Activated B cell treated with CpG ODN at 0.5 μM for 24 hours (primary cell): ENCODE measurements at places on chromosomes 3 and 15. TPM values are rescaled to one million over a fixed set of nuclear protein-coding genes. Genes with fewer than 3 reads are reported as not detected.

DNA sequence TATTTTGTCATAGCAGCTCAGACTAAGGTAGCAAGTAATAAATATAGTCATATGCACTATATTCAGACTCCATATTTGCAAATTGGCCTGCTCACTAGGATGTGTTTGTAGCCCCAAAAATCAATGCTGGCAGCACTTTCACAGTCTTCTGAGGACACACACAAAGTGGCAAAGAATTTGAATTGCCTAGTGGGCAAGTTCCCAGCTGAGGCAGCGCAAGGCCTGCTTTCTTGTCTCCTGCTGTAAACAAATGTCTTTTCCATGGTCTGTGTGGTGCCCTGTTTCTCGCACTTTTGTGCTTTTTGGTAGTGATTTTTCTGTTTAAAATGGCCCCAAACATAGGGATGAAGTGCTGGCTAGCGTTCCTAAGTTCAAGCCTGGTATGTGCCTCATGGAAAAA lies 416.0 kb downstream of the OCA2 start:
- no peak for DNase-seq

DNA sequence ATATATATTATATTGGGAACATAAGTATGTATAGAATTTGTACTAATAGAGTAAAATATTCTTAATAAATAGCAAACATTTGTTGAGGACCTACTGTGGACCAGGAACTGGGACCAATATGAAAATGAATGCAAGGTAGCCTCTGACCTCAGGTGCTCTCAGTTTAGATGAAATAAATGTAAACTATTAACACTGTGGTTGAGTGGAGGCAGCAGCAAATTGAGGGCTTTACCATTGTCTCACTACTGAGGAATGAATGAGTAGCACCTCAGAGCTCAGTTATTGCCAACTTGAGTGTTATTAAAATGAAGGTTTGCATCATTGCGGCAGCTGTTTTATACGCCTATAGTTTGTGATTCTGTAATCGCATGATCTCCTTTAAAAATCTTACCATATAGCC lies 90.9 kb upstream of the CGNL1 start:
- DNase-seq = no peak

DNA sequence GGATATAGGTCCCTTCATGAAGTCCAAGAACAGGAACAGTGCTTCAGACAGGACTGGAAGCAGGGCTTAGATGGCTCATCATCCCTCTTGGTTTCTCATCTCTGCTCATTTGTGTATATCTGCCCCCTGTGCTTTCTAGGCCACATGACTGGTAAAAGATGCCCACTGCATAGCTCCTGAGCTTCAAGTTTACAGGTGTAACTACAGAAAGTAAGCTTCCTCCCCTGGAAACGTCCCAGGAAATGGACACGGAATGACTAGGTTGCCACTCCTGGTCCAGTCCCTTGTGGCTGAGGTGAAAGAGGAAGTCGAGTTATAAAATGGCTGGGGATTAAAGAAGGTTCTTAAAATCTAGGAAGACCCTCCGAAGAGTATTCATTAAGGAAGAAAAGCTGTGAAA lies 32.5 kb downstream of the MYO5A start:
- no peak for DNase-seq

GRCh38 chr3:67048715-67049074 lies 50.6 kb downstream of the KBTBD8 start:
- DNase-seq = no peak

DNA sequence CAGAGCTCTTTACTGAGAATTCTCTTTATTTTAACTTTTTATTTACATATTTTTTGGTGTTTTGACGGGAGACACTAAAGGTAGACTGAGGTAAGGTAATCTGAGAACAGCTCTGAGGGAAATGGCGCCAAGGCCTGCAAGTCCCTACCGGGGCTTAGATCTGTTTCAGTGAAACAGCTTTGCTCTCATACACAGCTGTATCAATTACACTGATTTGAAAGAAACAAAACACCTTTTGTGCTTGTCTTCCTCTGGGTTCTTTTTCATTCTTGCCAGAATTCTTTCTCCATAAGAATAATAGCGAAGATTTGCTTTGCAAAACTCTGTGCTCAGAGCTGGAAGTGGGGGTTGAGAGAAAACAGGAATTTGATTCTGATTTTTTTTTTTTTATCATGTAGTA lies 79.5 kb upstream of the PEX5L start:
- no peak for DNase-seq

- no peak for DNase-seq
Observed at GRCh38 chr3:64460877-64461276, 226.9 kb downstream of the ADAMTS9 start.

DNA sequence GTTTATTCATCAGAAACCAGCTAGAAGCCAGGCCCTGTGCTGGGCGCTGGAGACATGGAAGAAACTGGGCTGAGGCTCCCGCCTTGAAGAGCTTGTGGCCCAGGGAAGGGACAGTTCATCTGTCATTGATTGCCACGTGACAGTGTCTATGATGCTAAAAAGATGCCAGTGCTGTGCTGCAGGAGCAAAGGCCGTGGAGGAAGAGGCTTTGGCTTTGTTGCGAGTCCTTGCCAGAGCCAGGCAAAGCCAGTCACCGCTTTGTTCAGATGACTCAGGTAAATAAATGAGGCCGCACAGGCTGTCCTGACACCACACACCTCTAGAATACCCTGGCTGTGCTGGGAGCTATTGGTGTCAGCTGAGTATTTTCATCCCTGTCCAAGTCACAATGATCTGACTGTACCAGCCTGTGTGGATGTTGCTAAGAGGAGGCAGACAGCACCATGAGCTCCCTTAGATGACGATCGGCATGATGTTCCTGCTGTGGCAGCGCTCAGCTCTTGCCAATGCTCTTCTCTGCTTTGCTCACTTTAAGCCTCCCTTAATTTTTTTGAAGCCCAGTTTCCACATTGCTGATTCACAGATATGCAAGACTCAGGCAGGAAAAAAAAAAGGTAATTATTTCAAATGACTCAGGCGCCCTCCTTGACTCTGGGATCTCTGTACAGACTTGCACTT lies 77.5 kb downstream of the CCNL1 start:
- no peak for DNase-seq

DNA sequence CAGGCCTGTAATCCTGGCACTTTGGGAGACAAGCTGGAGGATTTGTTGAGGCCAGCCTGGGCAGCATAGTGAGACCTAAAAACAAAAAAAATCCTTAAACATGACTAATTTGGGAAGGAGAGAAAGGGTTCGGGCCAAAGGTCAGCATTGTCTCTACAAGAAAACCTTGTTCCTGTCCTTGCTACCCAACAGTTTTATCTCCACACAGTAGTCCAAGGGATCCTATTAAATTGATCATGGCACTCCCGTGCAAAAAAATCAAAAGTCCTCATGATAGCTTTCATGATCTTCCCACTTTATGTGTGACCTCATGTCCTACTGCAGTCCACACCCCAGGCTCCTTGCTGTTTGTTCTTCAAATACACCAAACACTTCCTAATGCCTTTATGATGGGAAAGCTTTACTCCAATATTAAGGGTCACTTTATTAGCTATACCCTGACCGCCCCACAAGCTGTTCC lies 4.2 kb downstream of the RPL15 start:
- DNase-seq = no peak

DNA sequence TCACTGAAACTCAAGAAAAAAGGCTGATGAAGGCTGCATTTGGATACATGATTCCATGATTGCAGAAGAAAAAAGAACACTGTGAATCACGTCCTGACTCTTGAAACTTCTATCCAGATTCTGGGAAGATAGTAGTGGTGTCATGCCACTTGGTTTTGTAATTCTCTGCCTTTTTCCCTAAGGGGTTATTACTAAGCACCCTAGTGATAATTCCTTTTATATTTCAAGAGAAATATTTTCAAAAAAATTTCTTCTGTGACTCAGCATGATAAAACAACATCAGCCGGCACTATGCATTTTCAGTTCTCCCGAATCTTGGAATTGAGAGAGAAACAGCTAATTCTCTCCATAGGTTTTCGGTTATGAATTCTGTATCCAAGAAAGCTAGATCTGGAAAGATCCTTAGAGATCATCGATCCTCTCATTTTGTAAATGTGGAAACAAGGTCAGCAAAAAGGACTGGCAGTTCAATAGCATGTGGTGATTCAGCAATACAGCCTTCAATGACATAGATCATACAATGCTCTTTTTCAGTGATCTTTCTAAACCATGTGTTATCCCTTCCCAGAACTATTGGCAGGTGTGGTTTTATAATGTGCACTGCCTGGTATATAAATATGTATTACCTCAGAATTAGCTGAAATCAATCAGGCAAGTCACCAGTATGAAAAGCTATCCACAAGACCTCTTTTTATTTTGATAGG lies 42.6 kb upstream of the TP63 start:
- DNase-seq = no peak

GRCh38 chr15:75123395-75123794 lies 78.3 kb upstream of the C15orf39 start:
- no peak for DNase-seq

- DNase-seq = no peak
Observed at GRCh38 chr15:74777769-74778598, 3.9 kb upstream of the CSK start.

DNA sequence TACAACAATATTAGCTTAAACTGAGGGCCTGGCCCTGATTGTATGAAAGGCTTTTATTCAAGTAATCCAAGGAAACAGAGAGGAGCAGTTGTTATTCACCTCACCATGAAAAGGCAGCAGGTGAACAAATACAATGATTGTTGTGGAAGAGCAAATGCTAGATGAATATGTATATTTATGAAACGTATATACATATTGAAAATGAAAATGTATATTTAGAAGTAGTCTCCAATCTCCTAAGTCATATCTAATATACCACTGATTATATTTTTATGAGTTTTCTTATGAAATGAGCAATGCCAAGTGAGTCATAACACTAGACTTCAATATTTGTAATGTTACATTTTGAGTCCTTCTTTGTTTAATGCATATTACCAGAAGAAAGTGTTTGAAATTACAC lies 116.2 kb upstream of the KCNMB2 start:
- DNase-seq = no peak

GRCh38 chr3:28018925-28019718 lies 222.3 kb upstream of the CMC1 start:
- no peak for DNase-seq

DNA sequence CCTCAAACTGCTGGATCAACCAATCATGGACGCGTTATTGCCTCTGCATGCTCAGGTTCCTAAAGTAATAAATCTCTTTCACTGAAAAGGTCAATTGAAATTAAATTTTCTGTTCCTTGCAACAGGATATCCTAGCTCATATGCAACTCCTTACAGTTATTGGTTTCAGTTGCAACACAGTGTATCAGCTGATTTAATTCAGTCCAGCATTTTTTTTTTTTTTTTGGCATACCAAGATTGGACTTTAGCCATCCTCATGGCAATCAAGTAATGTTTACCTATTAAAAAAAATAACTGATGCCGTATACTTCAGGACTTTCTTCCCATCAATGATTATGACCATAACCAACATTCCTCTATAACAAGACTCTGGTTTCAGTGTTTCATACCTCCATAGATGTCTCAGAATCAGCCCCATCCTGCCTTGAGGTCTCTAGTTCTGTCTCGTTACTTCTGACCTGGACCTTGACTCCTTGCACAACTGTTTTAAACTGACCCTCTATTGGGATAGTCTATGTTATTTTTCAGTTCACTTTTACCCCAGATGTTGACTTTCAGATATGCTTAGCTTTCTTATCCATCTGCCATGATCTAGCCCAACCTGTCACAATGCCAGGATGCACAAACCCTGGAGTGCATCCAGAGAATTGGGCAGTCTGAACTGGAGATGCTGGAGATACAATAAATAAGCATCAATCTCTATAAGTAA lies 265.0 kb upstream of the GADL1 start:
- no peak for DNase-seq

DNA sequence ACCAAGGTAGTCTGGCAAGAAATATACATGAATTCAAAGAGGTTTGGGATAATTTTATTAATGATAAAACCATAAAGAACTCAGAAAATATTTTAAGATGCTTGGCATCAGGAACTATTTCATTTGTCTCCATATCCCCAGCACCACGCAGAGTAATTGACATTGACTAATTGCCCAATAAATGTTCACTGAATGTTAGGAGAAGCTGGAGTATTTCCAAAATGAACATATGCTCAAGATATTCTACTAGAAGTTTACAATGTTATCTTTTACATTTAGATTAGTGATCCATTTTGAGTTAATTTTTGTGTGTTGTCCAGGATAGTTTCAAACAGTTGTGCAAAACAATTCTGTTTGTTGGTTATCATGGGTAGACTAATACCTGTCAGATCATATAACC lies 298.8 kb upstream of the CTDSPL start:
- DNase-seq = no peak

- DNase-seq = no peak
Observed at GRCh38 chr15:79922512-79923078, 25.8 kb upstream of the MTHFS start.

DNA sequence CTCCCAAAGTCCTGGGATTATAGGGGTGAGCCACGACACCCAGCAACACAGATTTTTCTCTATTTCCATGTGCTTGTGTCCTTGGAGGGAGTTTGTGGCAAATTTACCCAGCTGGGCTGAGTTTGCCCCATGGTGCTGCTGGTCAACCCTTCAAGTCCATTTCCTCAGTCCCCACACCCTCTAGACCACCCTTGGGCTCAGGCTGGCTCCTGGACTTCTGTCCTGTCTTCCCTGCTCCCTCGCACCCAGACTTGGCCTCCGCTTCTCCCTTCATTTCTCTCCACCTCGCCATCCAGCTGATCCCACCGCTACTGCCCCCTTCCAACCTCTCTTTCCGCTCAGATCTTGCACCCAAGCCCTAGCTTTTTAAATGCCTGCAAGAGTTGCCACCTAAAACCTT lies 7.3 kb upstream of the RHOV start:
- DNase-seq = no peak

GRCh38 chr3:188230962-188231361 lies 77.0 kb downstream of the LPP start:
- DNase-seq = no peak

GOLGA6B gene
- not detected in 2 replicates for total RNA-seq

TMEM207 gene
- not detected in 2 replicates for total RNA-seq

XCR1 gene
- total RNA-seq = not detected in 2 replicates

SETMAR gene
- 10.3 and 11.4 TPM in 2 replicates for total RNA-seq

GPR160 gene
- total RNA-seq = 63.2 and 65.5 TPM in 2 replicates

CLDN11 gene
- total RNA-seq = 0.51 and 0.69 TPM in 2 replicates

PP2D1 gene
- not detected in 2 replicates for total RNA-seq

ZKSCAN7 gene
- total RNA-seq = 6.8 and 9.2 TPM in 2 replicates

CLRN1 gene
- not detected in 2 replicates for total RNA-seq

LMLN gene
- 2.9 and 4.1 TPM in 2 replicates for total RNA-seq

TRAT1 gene
- total RNA-seq = not detected in 2 replicates
